ENCODE measurements at places on chromosomes 13 and 19. TPM values are rescaled to one million over a fixed set of nuclear protein-coding genes. Genes with fewer than 3 reads are reported as not detected.

Gene SIGLEC14
- not detected for total RNA-seq

Gene SPACA4
- total RNA-seq: not detected

DNA sequence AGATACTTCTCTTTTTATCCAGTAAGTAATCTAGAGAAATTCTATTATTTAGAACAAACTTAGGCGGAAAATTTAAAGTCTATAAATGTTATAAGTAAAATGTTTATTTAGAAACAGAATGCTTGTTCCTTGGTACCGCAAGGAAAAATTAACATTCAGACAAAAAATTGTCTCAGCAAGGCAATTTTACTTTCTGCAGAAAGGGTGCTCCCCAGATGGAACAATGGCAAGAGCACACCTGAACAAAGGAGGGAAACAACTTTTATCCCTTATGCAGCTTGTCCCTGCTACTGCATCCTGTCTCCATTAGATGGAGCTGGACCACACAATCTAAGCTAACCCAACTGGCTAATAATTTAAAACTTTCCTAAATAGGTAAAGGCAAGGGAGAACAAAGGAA is 6.5 kb upstream of the ZNF708 start:
- DNase-seq: no peak

DNA sequence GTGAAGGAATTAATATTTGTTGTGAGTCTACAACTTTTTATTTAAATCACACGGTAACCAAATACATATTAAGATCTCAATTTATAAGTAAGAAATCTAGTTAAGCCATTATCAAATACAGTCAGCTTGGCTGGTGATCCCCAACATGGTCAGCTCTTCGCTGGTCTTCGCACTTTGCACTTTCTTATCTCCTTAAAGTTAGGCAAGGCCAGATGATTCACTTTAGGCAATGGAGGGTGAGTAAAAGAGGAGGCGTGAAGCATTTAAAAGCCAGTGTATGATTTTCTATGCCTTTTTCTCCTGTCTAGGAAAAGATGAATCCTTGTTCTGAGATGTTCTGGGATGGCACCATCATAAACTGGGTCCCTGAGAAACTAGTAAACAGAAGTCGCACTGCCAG is 793.7 kb upstream of the ARGLU1 start:
- no peak for DNase-seq

DNA sequence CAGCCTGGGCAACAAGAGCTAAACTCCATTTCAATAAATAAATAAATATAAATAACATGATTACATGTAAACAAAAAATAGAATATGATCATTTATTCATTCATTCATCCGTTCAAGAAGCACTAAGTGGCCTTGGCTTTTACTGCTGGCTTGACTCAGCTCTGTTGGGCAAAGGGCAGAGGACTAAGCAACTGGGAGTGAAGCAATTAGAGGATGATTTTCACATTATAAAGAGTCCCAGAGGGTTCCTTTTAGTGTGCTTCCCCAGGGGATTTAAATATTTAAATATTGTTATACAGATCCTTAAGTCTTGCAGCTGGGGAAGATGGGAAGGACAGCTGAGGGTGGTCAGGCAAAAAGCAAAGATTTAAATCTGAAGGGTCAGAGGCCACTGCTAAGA is 34.9 kb upstream of the FLT1 start:
- no peak for DNase-seq

Gene ANKLE1
- 0.57 TPM for total RNA-seq

DNA sequence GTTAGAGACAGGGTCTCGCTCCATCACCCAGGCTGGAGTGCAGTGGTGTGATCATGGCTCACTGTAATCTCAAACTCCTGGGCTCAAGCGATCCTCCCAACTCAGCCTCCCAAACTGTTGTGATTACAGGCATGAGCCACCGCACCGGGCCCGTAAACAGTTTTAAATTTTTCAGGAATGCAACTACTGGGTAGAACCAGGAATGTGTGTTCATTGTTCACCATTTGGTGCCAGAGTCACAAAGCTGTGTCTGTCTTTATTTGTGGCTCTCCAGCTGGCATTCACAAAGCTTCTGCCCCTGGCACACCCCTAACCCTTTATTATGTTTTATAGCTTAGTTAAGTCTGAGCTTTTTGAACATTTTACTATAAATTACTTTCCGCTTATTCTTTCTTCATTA is 19.8 kb upstream of the ACP7 start:
- no peak for DNase-seq

- no peak for DNase-seq
Measured at GRCh38 chr13:99542788-99543406, 41.6 kb downstream of the TM9SF2 start.

- DNase-seq: no peak
Measured at GRCh38 chr19:14425696-14426138, 6.6 kb upstream of the DDX39A start.

DNA sequence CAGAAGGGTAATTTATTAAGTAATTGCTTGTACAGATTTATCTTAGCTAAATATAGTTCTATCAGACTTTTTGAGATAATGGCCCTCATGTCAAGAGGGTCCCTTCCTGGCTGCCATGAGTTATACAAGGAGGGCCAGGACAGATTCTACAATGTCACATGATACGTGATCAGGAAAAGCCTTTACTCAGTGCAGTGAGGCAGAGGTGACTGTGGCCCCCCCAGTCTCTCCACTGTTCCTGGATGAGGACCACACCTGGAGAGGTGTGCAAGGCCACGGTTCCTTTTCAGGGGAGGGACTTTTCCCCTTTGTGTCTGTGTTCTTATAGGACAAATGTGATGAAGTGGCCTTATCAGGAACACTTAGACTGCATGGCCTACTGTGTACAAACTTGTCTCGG is 54.3 kb upstream of the LRCH1 start:
- no peak for DNase-seq

DNA sequence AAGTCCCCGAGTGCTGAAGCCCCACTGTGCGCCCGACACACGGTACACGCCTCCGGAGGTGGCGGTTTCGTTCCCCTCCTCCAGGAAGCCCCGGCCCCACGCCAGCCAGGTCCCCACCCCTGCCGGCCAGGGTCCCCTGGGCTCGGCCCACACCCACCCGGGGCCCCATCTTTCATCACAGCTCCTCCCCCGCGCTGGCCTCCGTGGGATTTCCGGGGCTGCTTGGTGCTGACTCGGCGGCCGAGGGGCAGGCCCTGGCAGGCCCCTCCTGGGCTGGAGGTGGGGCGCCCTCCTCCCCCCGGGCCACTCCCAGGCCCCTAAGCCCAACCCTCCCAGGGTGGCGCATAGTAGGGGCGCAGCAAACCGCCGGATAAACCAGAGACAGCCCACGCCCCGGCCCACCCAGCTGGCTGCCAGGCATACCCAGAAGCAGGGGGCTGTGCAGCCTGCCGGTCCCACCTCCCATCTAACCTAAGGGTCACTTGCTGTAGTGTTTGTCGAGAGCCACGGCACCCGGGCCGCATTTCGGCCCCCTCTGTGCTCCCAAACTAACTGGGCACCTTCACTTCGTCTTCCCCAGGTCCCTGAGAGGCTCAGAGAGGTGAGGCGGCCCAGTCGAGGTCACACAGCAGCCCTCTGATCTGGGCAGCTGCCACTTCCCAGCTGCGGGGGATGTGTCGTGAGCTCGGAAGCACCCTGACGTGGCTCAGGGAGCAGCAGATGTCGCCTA is 6.6 kb downstream of the ZBTB7A start:
- no peak for DNase-seq

Gene FBL
- 104 TPM for total RNA-seq

- no peak for DNase-seq
Measured at GRCh38 chr19:56740501-56740900, 68.9 kb upstream of the ZNF835 start.

Gene DAND5
- total RNA-seq: 0.57 TPM

- DNase-seq: no peak
Measured at GRCh38 chr13:23488442-23488841, 54.9 kb upstream of the SACS start.

Gene ANGPTL4
- 143 TPM for total RNA-seq

DNA sequence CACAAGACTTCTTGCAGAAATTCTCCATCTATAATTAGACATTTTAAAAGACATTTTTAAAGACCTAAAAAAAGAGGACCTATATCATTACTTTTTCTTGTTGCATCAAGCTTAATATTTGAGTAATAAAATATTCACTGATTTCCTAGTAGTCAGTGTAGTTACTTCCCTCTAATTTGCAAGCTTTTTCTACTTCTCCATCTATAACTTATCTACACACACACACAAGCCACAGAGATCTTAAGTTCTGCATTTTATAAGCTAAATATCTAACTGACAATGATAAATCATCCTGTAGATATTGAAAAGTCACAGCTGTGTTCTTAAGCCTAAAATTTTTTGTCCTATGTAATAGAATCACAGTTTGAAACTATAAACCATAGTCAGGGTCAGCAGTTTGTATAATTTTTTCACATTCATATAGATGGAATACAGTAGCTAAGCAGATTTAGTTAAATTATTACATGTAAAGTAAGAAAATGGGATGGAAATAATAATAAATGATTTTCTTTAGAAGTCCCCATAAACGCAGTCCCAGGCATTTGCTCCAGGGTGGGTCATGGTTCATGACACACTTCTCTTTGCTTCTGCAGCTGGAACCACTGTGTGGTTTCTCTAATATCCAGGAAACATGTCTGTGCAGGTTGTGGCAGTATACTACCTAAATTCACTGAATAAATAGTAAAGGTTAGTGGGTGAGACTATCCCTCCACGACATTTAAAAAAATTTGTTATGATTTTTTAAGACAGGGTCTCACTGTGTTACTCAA is 60.2 kb downstream of the ESD start:
- no peak for DNase-seq

GRCh38 chr19:39590265-39590664 is 12.1 kb upstream of the LGALS13 start:
- no peak for DNase-seq

DNA sequence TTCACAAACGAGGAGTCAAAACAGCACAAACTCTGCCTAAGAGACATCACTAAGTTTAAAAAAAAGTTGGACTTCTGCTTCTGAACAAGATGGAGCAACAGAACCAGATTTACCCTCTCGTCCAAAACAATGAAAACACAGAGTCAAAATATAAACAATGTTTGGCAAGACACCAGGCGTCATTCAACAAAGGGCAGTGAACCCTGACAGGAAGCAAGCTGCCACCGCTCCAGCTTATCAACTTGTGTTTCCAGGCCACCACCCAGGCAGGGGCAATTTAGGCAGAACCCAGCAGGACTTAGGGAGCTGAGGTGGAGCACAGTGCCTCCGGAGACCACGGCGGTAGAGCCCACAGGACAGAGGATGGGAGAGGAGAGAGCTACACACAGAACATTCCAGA is 8.6 kb upstream of the NAPA start:
- DNase-seq: no peak

DNA sequence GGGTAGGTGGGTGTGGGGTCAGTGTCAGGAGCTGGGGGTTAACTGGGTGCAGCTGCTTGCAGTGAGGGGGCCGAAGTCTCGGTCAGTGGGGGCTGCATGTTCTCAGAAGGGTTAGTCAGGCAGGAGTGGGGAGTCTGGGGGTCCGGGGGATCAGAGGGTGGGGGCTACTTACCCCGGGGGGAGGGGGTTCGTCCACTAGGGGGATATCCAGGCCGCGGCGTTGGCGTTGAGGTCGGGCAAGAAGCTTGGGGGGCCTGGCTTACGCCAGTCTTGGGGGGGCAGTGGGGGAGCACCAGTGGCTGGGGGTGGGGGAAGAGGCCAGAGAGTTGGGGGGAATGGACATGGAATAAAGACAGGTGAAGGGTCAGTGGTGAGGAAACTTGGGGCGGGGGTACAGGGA is 9.1 kb downstream of the KCNC3 start:
- peak; percentile 53 for DNase-seq

Gene LIM2
- total RNA-seq: not detected

Gene RGL3
- total RNA-seq: 0.97 TPM

GRCh38 chr19:33508941-33509614 is 12.5 kb downstream of the PEPD start:
- DNase-seq: no peak

GRCh38 chr19:13055213-13056051 is 47.2 kb downstream of the LYL1 start:
- no peak for DNase-seq

DNA sequence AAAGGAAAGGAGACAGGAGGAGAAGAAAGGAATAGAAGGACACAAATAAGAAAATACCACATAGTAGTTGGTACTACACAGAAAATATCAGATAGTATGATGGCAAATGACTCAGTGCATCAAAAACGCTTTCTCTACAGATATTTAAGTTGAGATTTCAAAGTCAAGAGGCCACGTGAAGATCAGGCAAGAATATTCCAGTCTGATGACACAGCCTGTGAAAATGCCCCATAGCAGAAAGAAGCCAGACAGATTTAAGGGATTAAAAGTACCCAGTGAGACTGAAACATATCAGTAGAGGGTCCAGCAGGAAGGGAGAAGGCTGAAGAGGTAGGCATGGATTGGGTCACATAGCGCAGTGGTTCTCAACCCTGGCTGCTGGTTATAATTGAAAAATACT is 113.7 kb downstream of the VWA8 start:
- DNase-seq: no peak

Gene POMP
- total RNA-seq: 82.6 TPM

DNA sequence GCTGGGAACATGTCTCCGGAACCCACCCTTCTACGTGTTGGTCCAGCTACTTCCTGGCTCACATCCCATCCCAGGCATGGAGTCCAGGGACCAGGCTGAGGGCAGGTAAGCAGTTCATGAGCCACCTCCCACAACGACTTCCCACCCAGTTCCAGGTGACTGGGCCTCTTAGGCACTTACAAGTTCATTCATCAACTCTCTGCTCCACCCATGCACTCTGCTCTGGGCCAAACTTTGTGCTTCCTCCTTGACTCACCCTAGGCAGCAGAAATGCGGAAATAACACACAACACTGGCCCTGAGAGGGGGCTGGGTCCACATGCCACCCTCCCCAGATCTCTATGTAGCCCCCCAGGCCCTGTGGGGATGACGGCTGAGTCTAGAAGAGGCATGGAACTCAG is 20.5 kb downstream of the IQCN start:
- DNase-seq: no peak

DNA sequence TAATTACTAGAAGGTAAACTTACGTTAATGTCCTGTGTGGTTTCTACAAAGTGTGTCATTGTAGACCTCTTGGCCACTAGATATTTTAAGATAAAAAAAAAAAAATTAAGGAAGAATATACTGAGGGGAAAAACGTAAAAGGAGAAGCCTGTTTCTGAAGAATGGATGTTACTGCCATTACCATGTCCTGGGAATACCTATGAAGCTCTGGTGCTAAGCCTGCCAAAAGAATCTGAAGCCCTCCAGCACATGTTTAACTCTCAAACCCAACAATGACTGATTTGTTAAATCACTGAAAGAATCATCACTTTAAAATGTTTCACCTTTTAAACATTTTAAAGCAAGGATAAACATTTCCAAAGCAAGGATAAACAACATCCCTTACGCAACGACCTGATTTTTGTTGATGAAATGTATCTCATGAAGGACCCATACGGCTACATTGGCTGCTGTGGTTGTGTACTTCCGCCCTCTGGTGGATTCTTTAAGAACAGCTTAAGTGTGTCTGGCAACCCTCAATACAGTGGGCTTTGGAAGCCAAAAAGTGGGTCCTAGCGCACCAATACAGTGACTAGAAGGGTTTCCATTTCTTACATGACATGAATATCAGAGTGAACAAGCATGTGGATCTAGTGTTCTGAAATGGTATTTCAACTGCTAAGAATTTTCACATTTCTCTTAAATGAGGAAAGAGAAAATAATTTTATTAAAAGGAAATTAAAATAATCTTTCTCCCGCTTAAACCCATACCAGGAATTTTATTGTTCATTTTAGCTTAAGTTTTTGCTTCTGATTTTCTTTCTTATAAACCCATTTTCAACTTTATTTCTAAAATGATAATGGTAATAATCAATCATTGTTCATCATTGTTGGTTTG is 74.5 kb upstream of the RAP2A start:
- DNase-seq: no peak

Gene NRTN
- 0.77 TPM for total RNA-seq
